ENCODE measurements at places on chromosomes 5 and 9.

DNA sequence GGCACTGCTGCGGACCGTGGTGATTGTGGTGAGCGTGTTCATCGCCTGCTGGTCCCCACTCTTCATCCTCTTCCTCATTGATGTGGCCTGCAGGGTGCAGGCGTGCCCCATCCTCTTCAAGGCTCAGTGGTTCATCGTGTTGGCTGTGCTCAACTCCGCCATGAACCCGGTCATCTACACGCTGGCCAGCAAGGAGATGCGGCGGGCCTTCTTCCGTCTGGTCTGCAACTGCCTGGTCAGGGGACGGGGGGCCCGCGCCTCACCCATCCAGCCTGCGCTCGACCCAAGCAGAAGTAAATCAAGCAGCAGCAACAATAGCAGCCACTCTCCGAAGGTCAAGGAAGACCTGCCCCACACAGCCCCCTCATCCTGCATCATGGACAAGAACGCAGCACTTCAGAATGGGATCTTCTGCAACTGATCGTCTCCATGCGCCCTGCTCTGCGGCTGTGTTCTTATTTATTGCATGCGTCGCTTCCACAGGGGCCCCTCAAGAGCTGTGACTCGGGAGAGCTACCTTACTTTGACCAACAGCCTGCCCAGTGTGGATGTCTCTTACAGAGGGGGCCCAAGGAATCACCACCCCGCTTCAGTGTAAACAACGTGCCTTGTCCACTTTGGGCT is 10.8 kb downstream of the S1PR3 start:
- no peak for DNase-seq

- DNase-seq: no peak
Observed at GRCh38 chr9:96557921-96558320, 61.7 kb downstream of the CDC14B start.

- no peak for DNase-seq
Observed at GRCh38 chr5:156838961-156839360, 11.1 kb upstream of the PPP1R2B start.

DNA sequence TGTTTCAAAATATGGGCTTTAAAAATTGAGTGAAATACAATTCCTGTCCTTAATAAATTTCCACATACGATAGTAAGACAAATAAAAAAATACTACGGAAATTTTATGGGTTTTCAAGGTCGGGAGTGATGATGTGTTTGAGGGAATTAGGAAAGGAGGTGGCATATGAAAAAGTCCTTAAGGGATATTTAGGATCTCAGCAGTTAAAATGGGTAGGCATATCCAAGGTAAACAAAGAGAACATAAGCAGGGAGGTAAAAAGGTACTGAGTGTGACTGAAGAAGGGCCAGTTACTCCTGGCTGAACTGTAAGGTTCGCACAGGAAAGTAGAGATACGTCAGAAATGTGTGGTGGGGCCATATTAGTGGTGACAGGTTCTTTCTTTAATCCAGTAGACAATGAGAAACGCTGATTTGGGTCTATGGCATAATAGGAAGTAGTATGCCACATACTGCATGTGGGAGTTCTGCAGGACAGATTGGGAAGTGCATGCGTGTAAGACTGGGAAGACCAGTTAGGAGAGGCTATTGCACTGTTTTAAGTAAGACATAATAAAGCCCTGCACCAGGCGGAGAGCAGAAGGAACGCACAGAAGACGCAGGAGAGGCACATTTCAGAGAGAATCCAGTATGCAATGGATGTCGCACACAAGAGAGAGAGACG is 937 bp upstream of the HMGCR start:
- DNase-seq: peak; percentile 36

DNA sequence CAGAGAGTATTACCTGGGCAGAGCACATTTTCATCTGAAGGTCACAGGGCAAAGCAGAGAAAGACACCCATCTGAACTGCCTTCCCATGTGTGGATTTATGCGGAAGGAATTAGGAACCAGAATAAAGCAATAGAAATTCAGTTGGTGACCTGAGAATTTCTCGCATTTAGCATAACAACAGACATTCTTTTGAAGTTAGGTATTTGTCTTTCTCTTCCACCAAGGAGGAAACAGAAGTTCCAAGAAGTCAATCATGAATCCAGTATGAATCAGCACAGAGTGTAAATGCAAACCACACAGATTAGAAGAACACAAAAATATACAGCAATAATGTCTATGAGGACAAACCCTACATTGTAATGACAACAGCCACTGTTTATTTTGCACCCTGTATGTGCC is 515.2 kb upstream of the BRINP1 start:
- no peak for DNase-seq

- DNase-seq: no peak
Observed at GRCh38 chr5:11854936-11855335, 49.3 kb downstream of the CTNND2 start.

- no peak for DNase-seq
Observed at GRCh38 chr9:84677080-84677479, 7.6 kb downstream of the NTRK2 start.

DNA sequence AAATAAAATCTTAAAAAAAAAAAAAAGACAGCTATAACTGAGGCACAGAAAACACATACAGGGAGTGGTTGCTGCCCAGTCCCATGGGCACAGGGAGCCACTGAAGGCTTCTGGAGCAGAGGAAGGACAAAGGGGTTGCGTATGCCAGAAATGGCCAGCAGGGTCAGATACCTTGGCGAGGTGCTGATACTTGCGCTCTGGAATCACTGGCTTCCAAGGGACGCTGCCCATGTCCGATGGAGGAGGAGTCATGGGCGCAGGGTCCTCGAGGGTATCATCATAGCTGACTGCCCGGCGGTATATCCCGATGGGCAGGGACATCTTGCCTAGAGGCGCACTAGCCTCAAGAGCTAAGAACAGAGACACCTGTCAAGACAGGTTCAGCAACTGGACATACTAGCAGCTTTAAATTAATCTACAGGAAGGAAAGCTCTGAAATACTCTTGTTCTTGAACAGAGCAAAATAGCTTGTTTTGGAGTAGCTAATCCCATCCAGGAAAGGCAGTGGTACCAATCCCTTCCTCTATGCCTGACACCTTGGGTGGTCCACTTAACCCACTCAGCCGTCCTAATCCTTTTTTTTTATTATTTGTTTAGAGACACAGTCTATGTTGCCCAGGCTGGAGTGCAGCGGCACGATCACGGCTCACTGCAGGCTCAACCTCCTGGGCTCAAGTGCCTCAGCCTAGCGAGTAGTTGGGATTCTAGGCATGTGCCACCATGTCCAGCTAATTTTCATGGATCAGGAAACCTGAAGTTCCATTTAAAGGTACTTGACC is 6.0 kb downstream of the KIAA1191 start:
- DNase-seq: no peak

DNA sequence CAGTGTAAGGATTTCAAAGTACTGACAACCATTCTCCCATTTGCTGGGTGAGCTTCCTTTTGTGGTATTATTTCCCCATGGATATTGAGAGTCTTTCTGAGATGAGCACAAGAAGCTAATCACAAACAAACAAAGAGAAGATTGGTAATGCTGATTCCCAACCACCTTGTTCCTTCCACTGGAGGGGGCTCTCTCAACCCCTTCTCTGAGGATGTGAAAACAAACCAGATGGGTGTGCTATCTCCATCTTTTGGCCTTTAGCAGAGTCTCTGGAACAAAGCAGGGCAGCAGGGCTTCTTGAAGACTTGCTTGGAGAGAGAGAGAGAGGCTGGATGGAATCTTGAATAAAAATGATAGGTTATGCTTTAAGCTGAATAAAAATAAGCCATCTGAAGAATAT is 576.7 kb upstream of the ZNF462 start:
- no peak for DNase-seq

DNA sequence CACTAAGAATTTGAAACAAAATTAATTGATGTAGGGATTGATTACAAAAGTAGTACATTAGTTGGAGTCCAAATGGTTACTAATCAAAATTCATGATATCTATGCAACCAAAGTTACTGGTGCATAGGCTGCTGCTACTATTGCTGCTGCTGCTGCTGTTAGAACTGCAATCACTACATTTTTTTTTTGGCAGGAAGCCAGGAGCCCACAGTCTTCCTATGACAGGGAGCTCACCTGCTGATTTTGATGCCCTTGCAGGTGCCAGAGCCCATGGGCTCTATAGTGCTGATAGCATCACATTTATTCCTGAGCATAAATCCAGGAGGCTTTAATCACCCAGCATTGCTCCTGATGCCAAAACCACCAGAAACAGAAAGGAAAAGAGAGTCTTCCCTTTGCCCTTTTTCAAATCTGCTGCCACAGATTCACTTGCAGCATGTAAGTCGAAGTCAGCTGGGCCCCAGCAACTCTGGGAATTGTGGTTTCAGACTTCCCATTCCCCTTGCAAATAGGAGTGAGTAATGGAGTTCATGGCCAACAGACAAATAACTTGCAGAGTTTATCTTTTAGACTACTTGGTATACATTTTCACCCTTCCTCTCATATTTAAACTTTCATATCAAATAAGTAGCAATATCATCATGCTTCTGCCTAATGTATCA is 17.6 kb downstream of the SLCO6A1 start:
- no peak for DNase-seq

DNA sequence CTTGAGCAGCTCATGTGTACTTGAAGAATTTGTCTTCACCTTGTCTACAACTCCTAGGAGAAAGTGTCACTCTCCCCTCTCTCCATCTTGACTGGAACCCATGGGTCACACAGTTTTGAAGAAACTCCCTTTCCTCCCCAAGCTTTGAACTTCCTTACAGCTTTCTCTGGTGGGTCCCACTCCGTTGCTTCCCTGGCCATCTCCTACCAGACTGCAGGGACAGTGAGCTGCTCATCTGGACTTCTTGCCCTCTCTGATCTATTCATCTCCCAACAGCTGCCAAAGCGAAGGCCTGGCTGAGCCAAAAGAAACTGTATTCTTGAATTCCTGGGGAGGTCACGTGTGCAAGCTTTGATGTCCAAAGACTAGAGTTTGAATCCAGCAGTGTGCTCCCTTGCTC is 22.7 kb upstream of the CXCL14 start:
- DNase-seq: no peak

DNA sequence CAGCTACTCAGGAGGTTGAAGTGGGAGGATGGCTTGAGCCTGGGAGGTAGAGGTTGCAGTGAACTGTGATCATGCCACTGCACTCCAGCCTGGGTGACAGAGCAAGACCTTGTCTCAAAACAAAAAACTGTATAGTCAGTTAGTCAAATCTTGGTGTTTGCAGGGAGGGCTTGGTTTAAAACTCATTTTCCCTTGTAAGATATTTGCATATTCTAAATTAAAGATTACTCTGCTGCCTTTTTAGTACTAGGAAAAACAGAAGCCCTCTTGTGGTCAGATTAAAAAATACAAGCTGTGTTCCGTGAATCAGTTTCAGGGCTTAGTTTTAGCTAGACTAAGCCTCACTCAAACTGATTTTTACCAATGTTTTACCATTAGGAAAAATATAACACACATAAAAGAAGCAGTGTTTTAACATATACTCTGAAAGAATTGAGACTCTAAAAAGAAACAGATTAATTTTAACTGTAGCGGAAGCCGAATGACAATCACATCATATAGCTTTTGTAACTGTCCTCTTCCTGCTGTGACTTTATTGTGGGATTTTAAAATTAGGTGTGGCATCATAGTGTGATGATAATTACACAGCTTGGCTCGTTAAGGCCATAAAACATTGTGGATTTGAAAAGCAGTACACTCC is 84.9 kb upstream of the BASP1 start:
- DNase-seq: no peak

GRCh38 chr9:131272212-131272611 is 4.1 kb downstream of the FAM78A start:
- DNase-seq: no peak

DNA sequence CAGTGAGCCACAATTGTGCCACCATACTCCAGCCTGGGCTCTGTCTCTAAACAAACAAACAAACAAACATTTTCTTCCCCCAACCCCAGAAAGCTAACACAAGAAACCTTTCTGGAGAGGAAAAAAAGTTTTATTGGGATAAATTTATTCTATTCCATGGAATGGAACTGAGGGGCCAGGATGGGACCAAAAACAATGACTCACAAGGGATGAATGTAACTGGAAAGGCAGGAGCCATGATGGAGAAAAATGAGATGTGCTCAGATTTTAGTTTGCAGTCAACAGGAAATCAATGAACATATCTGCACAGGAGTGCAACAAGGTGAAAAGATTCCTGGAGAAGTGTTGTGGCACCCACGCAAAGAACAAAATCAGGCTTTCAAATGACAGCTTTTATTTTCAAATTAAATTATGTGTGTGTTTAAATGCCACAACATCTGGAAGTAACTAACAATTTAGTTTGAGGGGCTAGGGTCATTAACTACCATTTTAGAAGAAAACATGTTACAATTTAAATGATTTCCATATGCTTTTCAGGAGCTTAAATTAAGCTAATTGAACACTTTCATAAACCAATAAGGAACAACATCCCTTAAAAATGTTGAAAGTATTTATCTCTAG is 208.6 kb downstream of the TSSK1B start:
- DNase-seq: no peak

DNA sequence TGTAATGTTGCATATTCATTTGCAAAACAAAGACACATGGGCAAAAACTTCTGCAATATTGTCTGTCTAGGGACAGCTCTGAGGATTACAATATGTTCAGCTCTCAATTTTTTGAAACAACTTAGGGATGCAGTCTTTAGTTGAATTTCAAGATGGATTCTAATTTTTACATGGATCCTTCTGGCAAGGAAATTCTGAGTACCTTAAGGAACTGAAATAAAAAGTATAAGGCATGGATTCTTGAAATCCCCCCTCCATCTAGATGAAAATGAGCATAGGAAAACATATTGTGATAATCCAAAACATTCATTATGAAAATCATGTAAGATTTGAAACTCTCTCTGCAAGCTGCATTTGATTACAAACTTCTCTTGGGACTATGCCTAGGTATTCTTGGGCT is 568.6 kb downstream of the CETN3 start:
- no peak for DNase-seq

- DNase-seq: peak; percentile 60
Observed at GRCh38 chr5:157390551-157391297, 69.3 kb upstream of the NIPAL4 start.

GRCh38 chr5:154076240-154076922 is 37.6 kb downstream of the MFAP3 start:
- DNase-seq: no peak

DNA sequence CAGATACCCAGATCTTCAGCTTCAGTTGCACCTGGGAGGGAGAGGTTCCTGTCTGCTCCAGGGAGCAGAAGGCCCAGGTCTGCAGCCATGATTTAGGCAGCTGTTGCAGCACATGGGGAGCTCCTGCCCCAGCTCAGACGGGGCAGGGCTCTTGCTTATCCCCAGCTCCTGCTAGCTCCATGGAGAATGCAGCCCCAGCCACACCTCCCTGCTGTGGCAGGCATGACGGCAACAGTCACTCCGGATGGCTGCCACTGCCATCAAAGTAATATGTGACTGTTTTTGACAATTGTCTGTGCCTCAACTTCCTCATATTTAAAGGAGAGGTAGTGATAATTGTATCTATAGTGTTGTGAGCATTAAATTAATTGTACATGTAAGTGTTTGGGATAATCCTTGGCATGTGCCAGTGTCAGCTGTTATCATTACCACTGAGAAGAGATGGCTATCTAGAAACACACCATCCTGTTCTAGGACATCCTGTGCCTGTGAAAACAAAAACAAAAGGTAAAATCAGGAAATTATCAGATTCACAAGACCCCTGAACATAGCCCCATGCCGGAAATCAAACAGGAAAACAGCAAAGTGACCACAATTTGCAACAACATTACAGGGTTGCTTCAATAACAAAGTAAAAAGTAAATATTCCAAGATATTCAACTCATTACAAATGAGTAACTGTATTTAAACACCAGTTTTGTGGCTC is 1048.8 kb upstream of the ACO1 start:
- peak; percentile 20 for DNase-seq

- DNase-seq: peak; percentile 29
Observed at GRCh38 chr5:74673011-74673790, 11.8 kb upstream of the HEXB start.

GRCh38 chr9:121561385-121562222 is 62.0 kb upstream of the GGTA1 start:
- DNase-seq: no peak
